ENCODE measurements at places on chromosomes 12 and 14.
A peak's percentile ranks its signal among the peaks of the same experiment; 100 is the strongest.

DNA sequence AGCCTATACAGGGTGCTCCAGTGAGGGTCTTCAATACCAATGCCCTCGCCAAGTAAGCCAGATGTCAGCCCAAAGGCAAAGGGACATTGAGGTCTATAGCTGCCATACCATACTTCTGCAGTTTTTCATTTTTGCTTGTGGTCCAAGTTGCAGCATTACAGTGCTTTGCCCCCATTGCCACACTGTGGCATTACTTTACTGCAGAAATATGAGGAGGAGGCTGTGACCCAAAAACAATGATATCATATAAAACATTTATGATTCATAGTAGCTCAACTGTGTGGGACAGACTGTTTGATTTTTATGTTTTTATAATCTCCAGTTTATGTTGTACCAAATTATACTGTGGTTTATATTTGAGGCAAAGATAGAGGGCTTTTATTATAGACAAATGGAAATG lies 64.1 kb downstream of the KIAA0586 start:
- DNase-seq: no peak

- no peak for DNase-seq
Measured at GRCh38 chr14:94397289-94398181, 9.1 kb upstream of the SERPINA1 start.

DNA sequence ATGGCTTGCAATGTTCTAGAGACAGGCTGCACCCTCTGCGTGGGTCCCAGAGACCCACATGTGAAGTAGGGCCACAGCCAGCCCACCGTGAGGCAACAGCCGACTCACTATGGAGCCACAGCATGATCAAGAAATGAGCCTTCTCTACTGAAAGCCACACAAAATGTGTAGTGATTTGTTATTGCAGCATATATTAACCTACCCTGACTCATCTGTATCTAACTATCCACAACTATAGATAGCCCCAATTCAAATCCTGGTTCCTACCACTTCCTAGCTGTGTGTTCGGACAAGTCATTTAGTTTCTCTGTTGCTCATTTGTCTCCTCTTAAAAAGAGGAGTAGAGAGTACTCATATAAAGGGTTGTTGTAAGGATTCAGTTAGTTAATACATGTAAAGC lies 1152.3 kb downstream of the BCL11B start:
- no peak for DNase-seq

DNA sequence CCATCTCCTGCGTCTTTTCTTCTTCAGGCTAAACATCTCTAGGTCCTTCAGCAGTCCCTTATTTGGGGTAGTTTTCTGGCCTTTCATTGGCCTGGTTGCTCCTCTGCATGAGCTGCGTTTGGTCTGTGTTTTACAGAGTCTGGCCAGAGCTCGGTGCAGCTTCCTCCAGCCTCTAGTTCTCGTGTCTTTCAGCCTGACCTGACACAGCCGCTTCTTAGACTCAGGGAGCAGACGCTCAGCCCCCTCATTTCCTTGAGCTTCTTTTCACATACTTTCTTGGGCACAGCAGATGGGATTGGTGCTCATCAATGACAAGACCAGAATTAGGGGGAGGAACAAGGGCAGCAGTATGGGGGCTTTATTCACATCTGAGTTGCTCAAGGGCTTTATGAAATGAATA lies 13.6 kb upstream of the GSG1 start:
- no peak for DNase-seq

DNA sequence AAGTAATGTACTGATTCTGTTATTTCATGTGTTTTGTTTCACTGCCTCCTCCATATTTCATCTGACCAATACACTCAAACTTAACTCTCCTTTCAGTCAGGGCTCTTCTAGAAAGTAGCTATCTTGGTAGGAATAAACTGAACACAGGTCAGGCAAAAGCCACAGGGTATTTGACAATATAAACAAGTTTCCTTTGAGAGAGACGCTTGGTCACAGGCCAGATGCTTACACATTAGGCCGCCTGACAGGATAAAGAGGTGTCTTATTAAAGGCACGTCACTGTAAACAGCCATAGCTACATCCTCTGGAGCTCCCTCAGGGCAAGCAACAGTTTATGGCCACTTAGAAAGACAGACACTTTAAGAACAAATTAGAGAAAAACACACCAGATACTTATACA lies 607.5 kb downstream of the SLC6A15 start:
- no peak for DNase-seq

DNA sequence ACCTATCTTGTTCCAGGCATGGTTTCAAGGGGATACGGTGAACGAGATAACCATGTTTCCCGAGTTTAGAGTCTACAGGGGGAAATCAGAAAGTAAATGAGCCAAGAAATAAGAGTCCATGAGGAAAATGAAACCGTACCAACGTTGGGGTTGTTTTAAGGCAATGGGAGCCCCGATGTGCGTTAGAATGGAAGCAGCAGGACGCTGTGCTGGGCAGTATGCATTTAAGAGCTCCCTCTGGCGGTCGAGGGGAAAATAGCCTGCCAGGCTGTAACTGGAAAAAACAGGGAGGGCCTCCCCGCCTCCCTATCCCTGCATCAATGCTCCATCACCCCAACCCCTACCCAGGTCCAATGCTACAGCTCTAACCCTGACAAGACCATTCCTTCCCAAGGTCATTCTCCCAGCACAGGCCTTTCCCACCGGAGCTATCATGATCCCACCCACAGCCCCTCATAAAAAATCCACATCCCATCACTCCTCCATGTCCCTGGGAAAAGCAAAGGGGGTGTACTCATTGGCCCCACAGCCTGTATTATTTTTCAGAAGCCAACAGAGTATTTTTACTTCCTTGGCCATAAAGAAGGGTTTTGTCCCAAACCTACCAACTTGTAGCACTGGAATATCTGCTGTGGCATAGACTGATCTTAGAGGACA lies 226.3 kb upstream of the NOS1 start:
- DNase-seq: peak; percentile 31

GRCh38 chr12:82565966-82566365 lies 120.7 kb upstream of the TMTC2 start:
- no peak for DNase-seq

Measured in AG10803 (cell line).